ENCODE measurements at places on chromosomes 3 and 15.

DNA sequence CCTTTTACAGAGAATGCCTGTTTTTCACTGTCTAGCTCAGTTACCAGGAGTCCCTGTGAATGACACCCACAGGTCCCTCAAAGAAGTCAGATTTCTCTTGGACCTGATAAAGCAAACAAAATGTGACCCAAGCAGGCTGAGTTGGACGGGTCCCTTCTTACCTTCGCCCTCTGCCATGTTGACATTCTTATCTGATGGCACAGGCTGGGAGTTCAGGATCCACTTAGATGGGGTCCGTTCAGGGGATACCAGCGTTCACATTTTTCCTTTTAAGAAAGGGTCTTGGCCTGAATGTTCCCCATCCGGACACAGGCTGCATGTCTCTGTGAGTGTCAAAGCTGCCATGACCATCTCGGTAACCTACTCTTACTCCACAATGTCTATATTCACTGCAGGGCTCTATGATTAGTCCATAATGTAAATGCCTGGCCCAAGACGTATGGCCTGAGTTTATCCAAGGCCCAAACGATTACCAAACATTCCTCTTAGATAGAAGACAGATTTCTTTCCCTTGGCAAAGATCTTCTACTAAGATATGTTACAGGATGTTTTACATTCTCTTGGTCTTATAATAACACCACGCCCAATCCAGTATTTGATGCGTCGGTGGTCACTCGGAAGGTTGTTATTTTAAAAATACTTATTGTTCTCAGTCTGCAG lies 179.1 kb downstream of the THSD4 start:
- no peak for DNase-seq

GRCh38 chr3:138394156-138394555 lies 40.3 kb upstream of the ESYT3 start:
- DNase-seq, result no peak

DNA sequence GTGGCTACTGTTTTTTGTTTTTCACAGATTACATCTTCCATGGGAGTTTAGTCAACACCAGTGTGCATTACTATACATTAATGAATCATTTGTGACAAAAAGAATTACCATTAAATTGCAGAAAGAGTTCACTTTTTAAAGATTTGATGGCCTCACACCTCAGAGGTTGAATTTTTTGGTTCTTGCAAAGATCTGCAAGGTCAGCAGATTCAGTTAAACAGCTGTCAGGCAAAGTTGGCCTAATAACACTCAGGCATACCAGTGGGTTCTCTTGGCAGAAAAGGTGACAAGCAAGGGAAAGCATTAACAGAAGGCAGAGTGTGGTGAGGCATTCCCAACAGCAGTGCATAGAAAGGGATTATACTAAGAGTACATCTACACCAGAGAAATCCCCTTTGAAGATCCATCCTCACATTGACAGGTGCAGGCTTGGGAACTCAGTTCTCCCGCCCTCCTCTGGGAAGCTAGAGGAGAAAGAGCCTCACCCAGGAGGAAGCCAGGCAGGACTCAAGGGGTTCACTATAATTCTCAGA lies 24.3 kb upstream of the PTX3 start:
- DNase-seq, result no peak

DNA sequence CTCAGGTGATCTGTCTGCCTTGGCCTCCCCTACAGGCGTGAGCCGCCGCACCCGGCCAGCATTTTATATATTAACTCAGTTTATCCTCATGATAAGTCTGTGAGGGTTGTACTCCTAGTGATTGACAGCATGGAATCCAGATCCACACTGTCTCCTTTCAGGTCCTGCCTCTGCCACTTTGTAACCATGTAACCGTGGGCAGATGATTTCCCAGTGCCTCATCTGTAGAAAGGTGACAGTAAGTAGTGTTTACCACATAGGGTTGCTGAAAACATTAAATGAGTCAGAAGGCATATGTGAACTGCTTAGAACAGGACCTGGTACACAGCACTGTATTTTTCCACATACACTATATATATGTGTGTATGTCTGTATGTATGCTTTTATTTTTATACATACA lies 2.4 kb downstream of the FYTTD1 start:
- no peak for DNase-seq

Measured in spleen (tissue), 13 donors.